ENCODE measurements at places on chromosomes 11 and 22.

DNA sequence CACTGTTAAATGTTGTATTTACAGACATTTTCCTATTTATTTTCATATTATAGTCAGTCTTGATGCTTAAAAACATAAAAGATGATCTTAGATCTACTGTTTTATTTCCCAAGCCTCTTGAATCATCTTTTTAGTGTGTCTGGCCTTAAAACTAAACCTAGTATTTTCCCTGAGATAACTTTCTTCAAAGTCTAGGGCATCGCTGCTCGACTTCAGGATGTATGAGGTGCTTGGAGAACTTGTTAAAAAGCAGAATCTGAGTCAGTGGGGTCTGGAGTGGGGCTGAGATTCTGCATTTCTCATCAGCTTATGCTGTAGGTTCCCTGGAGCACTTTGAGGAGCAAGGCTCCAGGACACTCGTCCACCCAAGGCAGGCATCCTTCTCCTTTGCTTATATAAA is 404.9 kb downstream of the TENM4 start:
- no peak for DNase-seq

DNA sequence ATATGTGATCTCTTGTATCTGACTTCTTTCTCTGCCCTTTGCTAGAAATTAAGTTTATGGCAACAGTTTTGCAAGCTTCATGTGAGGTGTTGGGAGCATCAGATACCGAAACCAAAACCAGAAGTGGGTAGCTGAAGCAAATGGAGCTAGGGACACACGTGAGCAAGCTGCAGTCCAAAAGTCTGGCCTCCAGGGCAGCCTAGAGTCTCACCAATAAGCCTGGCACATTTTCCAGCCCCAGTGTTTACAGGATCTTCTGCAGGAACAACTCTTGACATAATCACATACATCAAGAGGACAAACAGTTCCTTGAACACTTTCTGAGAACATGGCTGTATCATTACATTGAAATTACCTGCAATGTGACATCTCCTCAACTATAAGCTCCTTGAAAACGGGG is 114.1 kb downstream of the LARGE1 start:
- no peak for DNase-seq

DNA sequence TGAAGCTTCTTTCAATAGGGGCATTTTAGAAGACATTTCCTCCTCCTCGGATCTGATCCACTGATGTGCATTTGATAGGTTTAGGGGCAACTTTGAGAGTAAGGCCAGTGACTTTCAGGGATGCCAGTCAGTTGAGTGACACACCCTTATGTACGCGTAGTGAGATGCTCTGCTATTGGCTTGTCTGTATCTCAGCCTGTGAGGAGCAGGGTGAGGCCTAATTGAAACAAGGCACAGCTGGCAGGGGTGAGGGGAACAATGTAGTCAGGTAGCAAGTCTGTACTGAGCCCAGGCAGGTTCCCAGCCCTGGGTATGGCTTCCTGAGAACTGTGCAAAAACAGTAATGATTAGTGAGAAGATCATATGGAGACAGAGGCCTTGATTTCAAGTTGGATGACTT is 61.5 kb downstream of the STIM1 start:
- no peak for DNase-seq

- DNase-seq, result no peak
These were observed 235.9 kb upstream of the DDI1 start for GRCh38 chr11:103800406-103801114.

DNA sequence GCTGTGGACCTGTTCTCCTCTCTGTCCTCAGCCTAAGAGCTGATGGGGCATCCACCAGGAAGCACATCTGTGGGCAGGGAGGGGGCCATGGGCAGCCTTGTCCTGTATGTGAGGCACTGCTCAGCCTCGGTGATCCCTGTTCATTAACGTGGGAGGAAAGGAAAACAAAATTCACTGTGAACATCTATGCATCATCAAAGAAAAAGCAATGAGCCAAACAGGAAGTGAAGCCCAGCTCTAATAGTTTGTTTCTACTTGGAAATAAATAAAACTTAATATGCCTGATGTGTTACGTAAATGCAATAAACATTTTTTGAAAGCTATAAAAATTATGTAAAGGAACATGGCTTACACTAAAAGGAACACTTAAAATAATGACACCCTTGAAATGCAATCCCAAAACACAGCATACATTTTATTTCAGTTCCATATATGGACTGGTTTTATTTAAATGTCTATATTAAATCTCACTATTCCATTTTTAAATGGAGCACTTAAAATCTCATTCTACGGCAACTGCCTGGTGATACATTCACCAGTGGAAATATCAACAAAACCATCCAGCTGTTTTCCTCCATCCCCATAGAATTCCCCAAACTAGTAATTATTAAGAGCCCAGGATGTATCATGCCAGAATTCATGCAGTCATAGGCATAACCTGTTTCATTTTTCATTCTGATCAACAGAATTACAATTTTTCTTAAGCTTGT is 78.3 kb downstream of the ZNF280B start:
- no peak for DNase-seq

DNA sequence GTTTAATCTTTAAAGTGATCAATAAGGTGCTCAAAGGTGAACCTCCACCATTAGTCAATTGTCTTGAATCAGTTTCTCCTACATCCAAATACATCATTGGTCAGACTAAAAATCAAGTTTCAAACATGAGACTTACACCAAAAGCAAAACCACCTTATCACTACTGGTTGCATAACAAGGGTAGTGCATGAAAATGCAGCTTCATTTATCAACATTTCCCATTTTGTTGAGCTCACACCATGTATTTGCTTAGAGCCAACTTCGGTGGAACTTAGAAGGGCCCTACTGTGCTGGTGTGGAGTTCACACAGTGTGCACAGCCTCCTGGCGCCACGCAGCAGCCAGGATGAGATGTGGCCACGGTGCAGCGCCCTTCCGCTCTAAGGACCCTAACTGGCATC is 23.1 kb upstream of the PHLDA2 start:
- DNase-seq, result no peak

DNA sequence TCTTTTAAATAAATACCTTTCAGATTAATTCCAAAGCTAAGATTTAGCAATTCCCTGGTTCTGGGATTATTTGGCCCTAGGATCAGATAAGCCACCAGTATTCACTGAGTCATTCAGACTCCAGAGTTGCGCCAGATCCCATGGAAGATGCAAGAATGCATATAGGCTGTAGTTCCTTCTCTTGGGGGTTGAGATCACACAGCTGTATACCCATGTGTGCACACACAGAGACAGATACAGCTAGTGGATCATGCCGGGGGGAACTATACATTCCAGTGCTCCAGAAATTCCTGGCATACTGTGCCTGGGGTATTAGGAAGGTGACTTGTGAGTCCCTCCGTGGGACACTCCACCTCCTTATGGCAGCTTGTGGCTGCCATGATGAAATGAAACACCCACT is 75.4 kb downstream of the ZBTB16 start:
- no peak for DNase-seq

- DNase-seq, result no peak
These were observed 1.6 kb upstream of the TBX1 start for GRCh38 chr22:19758896-19759426.

DNA sequence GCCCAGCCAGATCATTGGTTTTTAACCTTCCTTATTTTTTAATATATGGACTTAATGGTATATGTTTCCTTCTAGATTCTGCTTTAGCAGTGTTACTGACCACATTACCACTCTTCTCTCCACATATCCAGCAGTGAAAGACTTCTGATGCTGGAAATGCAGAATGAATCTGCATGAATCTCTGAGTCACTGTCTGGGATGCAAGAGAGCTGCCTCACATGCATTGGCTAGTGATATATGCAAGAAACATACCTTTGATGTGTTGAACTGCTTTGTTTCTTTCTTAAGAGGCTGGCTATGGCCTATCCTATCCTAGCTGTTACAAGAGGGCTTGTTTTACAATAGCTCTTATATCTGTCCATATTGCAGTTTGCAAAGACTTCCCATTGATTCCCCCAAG is 16.6 kb upstream of the AMPD3 start:
- DNase-seq, result no peak

GRCh38 chr22:38124236-38124974 is 13.9 kb upstream of the BAIAP2L2 start:
- DNase-seq, result no peak

DNA sequence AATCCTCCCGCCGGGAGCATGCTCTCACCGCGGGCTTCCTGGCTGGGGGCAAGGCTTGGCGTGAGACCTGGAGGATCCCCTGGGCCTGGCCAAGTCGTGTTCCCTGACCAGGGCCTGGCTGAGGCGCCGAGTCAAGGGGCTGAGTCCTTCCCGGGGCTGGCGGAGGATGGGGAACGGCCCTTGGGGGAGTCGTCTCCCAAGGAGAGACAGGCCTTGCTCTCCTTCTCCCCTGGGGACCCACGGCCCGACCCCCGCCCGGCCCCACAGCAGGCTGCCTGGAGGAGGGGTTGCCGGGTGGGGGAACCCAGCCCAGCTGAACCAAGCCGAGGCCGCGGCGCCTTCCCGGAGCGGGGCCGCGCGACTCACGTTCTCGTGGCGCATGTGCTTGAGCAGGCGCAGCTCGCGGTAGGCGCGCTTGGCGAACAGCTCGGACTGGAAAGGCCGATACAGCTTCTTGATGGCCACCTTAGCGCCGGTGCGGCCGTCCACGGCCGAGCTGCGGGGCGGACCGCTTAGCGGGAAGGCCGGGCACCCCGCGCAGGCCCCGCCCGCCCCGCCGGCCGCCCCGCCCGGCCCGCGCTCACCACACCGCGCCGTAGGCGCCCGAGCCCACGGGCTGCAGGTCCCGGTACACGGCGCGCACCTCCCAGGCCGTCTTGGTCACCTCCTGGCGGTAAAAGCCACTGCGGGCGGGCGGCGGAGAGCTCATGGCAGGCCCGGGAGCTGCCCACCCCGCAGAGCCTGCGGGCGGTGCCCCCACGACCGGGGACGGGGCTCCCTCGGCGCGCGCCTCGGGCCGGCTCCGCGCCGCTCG is 475 bp downstream of the MAPK12 start:
- DNase-seq, result no peak

- no peak for DNase-seq
These were observed 49.8 kb downstream of the CDON start for GRCh38 chr11:126012852-126013251.

- no peak for DNase-seq
These were observed 539 bp downstream of the SIRT3 start for GRCh38 chr11:235609-235996.

GRCh38 chr11:68574308-68574707 is 110.0 kb upstream of the GAL start:
- peak; percentile 21 for DNase-seq

GRCh38 chr11:111021131-111021530 is 224.4 kb upstream of the POU2AF2 start:
- DNase-seq, result no peak

GRCh38 chr11:22742157-22742613 is 75.8 kb downstream of the GAS2 start:
- no peak for DNase-seq

All from AG04449 (cell line).